ENCODE measurements at places on chromosomes 5 and 9.

DNA sequence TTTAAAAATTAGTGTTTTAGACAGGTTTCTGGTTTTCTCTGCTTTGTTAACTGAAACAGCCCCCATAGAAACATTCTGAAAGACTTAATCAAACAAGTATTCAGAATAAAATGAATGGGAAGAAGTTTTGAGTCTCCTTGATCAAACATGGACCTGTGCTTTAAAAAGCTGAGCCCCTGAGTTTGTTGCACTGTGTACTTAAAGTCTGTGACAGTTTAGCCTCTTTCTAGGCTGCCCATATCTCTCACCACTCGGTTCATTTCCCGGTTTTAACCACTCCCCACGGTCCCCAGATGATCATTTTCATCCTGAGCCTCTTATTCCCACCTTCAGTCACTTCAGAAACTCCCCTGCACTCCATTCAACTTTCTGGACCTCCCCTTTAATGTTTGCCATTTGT, 215.9 kb upstream of the DMRT1 start:
- no peak for DNase-seq

GRCh38 chr5:4831325-4831724, 308.8 kb upstream of the ADAMTS16 start:
- no peak for DNase-seq

- DNase-seq: peak; percentile 46
These were observed 90.2 kb downstream of the HACD4 start for GRCh38 chr9:20941174-20941690.

- DNase-seq: no peak
These were observed 52.1 kb downstream of the CTNND2 start for GRCh38 chr5:11851965-11852716.

DNA sequence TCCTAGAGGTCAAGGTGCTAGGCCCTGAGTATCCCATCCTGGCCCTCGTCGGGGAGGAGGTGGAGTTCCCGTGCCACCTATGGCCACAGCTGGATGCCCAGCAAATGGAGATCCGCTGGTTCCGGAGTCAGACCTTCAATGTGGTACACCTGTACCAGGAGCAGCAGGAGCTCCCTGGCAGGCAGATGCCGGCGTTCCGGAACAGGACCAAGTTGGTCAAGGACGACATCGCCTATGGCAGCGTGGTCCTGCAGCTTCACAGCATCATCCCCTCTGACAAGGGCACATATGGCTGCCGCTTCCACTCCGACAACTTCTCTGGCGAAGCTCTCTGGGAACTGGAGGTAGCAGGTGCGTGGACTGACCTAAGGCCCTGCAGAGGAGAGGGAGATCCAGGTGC, 7.9 kb downstream of the BTNL9 start:
- no peak for DNase-seq

- no peak for DNase-seq
These were observed 165.7 kb downstream of the PAM start for GRCh38 chr5:102920762-102921161.

DNA sequence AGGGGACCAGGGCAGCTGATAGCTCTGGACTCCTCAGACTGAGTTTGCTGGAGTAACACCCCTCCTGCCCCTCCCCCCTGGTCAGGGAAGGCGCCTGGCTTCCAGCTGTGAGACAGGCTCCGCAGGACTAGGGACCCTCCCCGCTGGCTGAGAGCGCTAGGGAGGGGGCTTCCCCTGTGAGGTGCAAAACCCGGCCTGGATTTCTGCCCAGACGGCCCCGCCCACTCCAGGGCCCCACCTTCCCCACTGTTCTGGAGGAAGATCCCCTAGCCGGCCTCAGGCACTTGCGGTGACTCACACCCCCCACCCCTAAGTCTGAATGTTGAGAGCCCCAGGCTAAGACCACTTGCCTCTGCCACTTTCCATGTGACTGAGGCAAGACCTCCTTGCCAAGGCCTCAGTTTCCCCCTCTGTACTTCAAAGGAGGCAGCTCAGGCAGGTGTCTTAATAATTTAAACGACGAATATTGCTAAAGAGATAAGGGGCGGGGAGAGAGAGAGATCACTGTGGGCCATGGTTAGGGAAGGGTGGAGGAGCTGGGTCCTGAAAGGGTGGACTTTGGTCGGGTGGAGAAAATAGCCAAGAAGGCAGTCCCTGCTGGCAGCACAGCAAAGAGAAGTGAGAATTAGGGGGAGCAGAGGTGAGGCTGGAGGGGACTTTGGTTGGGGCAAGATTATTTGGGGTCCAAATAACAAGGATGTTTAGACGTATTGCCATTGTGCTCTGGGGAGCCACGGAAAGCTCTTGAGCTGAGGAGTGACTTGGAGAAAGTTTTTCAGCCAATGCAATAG, 1.0 kb upstream of the DAB2IP start:
- no peak for DNase-seq

DNA sequence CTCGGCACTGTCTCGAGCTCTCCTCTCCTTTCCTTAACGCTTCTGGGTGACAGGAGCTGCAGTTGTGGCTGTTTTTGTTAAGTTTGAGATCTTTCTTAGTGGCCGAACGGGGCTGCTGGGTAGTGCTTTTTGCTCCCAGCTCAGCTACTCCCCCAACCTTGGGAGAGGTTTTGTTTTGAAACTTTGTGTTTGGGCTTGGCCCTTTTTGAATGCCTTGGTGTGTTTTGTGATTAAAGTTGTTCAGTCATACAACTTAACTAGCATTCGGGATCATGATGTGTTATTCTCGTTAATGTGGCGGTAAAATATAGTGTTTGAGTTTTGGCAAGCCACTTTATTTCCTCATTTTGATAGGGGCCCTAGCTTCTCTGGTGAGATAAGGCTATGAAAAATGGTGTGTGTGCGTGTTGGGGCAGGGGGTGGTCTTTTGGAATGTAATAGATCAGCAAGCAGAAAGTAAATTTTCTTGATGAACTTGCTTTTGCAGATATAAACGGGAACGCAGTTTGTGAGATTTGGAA, 1.1 kb downstream of the KDM3B start:
- no peak for DNase-seq

DNA sequence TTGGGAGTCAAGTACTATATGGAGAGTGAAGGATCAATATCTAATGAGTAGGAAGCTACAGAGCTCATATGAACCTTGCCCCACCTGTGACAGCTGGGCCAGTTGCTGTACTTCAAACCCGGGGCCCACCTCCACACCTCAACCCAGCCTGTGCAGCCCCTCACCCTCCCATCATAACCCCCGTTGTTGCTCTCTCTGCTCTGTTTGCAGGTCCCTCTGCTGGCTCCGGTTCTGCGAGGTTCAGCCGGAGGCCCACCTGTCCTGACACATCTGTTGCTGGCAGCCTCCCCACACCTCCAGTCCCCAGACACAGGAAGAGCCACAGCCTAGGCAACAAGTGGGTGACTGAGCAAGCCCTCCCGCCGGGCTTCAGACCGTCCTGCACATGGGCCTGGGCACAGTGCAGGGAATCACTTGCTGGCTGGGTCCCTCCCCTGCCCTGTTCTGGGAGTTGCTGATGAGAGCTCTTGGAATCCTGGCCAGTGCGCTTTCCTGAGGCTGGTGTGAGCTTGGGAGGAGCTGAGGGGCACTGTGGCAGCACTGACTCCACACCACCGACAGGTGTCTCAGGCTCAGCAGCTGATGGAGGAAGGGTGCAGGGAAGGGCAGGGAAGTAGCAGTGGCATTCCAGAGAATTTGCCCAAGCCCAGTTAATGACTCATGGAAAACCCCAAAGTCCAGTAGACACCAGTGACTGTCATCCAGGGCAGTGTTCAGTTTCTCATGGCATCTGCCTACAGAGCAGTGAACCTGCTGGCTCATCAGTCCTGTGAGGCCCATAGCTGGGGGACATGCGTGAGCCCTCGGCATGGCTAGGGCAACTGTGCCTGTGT, 69.5 kb upstream of the GARNL3 start:
- DNase-seq: no peak

- DNase-seq: no peak
These were observed 119.2 kb upstream of the ABCA1 start for GRCh38 chr9:105046907-105047741.

GRCh38 chr5:40227366-40227765, 452.3 kb upstream of the PTGER4 start:
- peak; percentile 84 for DNase-seq

- DNase-seq: peak; percentile 84
These were observed 13.9 kb downstream of the SLC23A1 start for GRCh38 chr5:139369181-139369580.

DNA sequence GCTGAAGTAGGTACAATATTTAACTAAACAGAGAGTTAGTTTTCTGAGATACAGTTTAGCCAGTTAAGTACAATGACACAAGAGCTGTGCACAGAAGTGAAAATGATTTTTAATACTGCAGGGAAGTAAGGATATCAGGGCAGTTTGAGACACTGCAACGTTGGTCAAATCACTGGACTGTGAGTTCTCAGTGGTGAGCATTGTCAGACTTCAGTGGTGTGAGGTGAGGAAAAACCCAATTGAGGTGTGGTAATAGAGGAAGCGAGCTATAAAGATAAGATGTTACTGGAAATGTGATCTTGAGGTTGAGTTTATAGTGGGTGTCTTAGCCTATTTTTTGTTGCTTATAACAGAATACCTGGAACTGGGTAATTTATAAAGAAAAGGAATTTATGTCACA, 12.8 kb upstream of the FBXL7 start:
- DNase-seq: no peak
